ENCODE measurements at places on chromosomes 2 and 18.

DNA sequence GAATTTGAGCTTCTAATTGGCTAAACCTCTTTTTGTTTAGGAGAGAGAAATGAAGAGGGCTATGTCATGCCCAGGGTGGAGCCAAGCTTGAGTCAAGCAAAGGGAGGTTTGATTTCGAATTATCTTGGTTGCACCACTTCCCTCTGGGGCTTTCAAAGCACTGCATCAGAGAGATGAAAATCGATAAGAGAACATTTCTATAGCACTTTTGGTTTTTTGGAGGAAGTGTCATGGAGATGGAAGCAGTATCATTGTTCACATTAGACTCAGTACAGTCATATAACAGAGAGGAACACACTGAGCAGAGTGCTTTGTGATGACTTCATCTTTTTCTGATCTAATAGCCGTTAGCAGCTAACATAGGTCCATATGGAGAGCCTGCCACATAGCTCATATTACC lies 120.3 kb upstream of the UXS1 start:
- no peak for DNase-seq

- no peak for DNase-seq
Measured at GRCh38 chr2:80525152-80525551, 220.6 kb upstream of the LRRTM1 start.

DNA sequence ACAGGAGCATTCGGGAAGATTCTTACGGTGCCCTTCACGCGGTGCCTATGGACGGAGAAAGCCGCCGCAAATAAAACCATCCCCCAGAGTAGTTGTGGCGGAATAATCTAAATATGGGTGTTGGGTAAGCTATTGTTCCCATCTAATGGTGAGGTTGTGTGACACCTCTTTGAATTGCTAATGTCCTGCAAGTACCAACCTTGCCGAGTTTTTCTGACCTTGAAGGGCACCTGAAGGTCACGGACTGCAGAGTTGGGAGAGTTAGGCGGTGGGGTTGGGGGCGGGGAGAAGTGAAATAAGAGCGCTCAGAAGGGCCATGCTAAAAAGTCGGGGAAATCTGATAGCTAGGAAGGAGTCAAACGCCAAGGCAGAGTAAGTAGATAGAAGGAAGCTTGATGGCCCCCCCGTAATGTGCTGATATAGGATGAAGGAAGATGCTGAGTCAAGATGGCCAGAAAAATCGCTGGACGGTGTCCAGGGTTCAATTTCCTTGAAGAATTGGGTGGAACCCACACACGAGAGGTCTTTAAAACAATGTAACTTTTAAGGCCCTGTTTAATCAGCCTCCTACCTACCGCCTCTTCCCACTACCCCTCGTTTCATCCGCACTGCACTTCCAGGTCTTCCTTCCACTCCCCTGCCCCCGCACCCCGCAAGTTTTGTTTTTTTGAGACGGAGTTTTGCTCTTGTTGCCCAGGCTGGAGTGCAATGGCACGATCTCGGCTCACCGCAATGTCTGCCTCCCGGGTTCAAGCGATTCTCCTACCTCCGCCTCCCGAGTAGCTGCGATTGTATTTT lies 600 bp downstream of the KATNAL2 start:
- DNase-seq: no peak

DNA sequence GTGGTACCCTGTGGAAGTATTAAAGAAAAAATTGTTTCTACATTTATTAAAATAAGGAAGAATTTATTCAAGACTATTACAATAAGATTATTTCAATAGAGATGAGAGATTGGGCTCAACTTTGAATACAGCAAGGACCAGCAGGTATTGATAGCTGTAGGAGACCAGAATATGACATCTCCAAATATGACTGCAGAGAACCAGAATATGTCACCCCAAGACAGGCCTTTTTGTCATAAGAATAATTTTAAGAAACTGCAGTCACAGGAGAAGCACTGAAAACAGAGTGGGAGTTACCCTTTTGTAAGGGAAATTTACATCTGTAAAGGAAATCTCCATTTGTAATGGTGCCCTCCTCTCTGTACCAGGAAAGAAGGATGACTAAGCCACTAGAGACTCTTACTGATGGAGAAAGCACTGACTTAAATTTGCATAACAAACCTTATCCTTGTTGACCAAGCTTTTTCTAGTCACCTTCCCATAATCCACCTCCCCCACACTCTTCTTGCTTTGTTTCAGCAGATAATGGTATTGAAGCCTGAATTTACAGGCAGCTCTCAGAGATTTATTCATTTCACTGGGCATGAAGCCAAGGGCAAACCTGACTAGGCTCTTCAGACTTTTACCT lies 145.1 kb upstream of the RMP24 start:
- DNase-seq: no peak
